ENCODE measurements at places on chromosomes 11 and 22.

- DNase-seq = no peak
Measured at GRCh38 chr11:134363592-134363991, 31.8 kb downstream of the GLB1L2 start.

DNA sequence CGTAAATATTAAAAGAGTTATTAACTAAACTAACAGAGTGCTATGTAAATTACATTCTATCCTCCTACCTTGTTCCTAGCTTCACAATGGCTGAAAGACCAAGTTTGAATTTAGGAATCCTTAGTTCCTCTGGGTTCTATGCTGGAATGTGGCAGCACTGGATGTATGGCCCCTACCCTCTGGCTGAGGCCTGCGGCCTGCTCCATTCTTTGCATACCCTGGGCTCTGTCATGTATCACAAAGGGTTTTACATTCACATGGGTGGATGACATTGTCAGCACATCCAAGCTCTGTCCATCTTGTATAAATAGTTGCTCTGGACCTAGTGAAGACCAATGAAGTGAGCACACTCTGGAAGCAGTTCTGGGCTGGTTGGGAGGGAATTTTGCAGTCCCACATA lies 54.5 kb downstream of the AASDHPPT start:
- no peak for DNase-seq

DNA sequence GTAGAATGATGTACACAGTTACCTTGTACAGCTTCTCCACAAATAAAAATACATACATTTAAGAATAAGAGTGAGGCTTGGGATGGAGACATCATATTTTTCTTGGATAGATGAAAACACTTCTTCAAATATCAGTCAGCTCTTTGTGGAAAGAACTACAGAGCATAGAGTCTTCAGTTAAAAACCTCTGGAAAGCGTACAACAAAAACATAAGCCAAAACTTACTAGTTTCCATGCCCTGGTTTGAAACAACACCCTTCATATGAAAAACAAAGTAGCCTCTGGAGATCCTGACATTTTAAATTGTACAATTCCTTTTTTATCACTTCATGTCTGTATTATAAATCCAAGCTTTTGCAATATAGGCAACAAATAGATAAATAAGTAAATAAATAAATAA lies 7.0 kb upstream of the CEP126 start:
- no peak for DNase-seq

- DNase-seq = no peak
Measured at GRCh38 chr22:31616315-31616980, 45.6 kb downstream of the PISD start.

DNA sequence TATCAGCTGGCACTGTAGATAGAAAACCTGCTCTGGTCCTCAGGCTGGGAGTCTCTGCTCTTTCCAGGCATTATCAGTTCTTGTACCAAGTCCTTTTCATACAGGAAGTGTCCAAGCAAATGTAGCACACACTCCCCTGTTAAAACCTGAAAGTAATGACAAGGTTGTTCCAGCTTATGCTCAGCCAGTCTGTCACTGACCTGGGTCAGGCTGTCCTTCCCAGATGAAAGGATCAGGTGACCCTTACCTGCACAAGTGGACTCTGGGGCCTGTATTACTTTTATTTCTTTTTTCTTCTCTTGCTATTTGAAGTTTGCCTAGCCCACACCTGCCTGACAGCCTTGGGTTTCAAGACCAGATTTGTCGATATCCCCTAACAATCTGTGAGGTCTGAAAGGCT lies 156.3 kb upstream of the SESN3 start:
- no peak for DNase-seq

DNA sequence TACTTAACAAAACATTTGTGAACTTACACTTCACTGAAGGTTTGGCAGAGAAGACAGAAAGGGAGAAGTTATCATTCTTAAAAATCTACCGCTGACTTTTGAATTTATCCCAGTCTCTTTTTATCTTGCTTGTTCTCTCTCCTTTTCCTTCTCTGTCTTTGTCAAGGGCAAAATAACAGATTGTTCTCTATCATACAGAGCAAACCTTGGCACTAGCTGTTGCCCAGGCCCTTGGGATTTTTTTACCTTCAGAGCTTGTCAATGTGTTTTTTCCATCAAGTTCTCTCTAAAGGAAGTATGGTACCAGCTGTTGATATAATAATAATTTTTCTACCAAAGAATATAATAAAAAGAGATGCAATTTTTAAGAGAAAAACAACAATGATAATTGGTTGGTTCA lies 67.2 kb downstream of the PPME1 start:
- no peak for DNase-seq

DNA sequence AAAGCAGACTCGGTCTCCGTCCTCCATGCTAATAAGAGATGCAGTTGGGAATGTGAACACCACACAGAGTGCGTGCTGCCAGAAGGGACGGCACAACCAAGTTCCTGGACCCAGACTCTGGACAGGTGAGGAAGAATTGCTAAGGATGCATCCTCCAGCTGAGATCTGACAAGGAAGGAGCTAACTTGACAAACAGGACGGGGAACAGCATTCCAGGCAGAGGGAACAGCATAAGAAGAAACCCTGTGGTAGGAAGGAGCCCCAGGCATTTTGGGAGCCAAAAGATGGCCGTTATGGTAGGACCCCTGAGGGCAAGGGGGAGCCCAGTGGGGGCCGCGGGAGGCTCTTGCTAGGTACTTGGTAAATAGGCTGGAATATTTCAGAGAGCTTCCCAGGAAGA lies 6.0 kb downstream of the OSM start:
- DNase-seq = no peak

DNA sequence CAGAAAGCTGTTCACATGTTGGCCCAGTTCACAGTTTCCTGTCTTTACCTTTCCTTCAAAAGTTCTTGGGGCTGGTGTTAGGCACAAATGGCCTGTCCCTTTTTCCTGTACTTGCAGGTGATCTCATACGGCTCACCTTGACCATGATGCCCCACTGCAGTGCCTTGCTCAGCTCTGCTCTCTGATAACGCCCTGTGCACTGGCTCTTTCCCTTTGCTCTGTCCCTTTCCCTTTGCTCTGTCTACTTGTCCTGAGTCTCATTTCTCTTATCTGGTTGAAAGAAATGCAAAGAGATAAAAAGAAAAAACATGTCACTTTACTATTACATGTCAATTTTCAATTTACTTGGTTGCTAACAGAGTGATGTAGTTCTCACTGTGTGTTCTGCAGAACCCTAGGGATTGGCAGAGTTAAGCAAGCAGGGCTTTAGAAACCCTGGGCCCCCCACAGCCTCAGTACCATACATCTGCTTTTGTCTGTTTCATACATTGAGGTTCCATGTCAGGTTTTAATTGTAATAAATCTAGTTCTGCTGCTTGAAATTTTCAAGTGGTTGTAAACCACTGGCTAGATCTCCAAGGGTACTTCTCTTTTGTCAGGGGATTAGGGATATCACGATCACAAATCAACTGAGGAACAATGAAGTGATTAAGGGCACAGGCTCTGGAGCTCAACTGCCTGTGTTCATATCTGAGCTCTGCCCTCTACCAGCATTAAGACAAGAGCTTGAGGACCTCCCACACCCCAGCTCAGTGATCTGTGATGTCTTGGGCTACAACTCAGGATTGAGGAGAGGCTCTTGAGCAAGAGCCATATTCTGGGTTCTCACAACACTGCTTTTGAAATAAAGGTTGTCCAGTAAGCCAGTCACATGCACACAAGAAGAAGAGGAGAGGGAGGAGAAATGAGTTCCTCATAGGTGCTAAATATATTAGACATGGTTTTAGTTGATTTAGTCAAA lies 16.3 kb upstream of the SORL1 start:
- no peak for DNase-seq

Data from DMS 273 treated with DMSO at 0.1 percent for 48 hours (cell line).